Right cardiac atrium (tissue), 5 donors: ENCODE measurements at places on chromosomes 5 and 9. TPM values are rescaled to one million over a fixed set of nuclear protein-coding genes. Genes with fewer than 3 reads are reported as not detected.

Gene BAAT
- 0.08 TPM for total RNA-seq

Gene MAMDC4
- 10.8 TPM for total RNA-seq

Gene MYO10
- total RNA-seq = 3.1 TPM

Gene SHISAL2B
- not detected for total RNA-seq

Gene SHROOM1
- 4.7 TPM for total RNA-seq

Gene SLC36A2
- not detected for total RNA-seq

Gene GRIN3A
- total RNA-seq = 0.20 TPM

Gene CD72
- 0.60 TPM for total RNA-seq

Gene SOHLH1
- not detected for total RNA-seq

Gene SPAAR
- 8.0 TPM for total RNA-seq
